CD4-positive, alpha-beta T cell treated with Interleukin-12 subunit alpha and Interleukin-12 subunit beta, for 1 hour (primary cell): ENCODE measurements at places on chromosomes 4 and X.

GRCh38 chr4:183599690-183600089, 59.3 kb downstream of the RWDD4 start:
- DNase-seq, result no peak

DNA sequence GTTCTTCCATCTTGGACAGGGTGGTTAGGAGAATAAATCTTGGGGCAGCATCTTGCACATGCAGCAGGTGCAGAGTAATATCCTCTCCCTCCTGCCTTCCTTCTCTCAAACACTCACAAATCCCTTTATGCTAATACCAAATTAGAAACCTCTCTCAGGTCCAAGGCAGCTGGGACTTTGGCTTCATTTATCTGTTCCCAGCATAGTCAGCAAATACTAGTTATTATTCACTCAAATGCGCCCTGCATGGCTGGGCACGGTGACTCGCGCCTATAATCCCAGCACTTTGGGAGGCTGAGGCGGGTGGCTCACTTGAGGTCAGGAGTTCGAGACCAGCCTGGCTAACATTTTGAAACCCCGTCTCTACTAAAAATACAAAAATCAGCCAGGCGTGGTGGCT, 156.0 kb upstream of the GALNT7 start:
- DNase-seq, result no peak

DNA sequence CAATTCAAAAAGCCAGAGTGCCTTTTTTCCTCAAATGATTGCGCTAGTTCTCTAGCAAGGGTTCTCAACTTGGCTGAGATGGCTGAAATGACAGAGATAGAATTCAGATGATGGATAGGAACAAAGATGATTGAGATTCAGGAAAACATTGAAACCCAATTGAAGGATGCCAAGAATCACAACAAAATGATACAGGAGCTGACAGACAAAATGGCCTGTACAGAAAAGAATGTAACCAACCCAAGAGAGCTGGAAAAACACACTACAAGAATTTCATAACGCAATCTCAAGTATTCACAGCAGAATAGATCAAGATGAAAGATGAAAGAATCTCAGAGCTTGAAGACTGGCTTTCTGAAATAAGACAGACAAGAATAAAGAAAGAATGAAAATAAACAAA, 51.7 kb upstream of the MMAA start:
- DNase-seq, result no peak

DNA sequence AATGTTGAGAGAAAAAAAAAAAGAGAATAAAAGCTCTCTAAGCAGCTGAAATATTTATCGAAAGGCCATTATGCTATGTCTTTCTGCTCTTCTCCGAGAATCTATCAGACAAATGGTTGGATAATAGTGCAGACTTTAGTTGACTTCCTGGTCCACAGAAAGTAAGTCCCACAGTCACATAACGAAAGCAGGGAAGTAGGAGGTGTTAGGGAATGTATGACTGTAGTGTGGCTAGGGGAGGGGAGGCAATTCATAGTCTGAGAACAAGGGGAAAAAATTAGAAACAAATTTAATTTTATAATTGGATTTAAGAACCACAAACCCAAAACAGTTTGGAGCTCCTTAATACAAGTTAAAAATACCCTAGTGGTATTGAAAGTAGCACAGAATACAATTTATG, 79.7 kb upstream of the VEGFC start:
- no peak for DNase-seq

DNA sequence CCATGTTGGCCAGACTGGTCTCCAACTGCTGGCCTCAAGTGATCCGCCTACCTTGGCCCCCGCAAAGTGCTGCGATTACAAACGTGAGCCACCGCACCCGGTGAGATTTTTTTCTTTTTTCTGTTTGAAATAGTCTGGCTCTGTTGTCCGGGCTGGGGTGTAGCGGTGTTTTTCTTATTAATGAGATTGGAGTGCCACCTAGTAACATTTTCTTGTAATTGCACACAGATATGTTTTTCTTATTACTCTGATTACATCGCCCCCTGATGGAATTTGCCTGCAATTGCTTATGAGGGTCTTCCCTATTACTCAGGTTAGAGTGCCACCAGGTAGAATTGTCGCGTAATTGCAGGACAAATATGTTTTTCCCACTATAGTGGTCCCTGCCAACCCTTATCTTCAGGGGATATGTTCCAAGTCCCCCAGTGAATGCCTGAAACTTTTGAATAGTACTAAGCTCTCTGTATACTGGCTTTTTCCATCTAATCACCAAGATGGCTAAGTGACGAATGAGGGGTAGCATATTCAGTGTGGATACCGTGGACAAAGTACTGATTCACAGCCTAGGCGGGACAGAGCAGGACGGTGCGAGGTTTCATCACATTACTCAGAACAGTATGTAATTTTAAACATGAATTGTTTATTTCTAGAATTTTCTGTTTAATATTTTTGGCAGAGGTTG, 8.6 kb upstream of the PDHA1 start:
- DNase-seq, result peak; percentile 20

- no peak for DNase-seq
Observed at GRCh38 chr4:141409556-141409955, 188.9 kb downstream of the ZNF330 start.
